Inflammatory macrophage treated with lipopolysaccharide for 4 hours (primary cell): ENCODE measurements at places on chromosomes 12 and 14.

DNA sequence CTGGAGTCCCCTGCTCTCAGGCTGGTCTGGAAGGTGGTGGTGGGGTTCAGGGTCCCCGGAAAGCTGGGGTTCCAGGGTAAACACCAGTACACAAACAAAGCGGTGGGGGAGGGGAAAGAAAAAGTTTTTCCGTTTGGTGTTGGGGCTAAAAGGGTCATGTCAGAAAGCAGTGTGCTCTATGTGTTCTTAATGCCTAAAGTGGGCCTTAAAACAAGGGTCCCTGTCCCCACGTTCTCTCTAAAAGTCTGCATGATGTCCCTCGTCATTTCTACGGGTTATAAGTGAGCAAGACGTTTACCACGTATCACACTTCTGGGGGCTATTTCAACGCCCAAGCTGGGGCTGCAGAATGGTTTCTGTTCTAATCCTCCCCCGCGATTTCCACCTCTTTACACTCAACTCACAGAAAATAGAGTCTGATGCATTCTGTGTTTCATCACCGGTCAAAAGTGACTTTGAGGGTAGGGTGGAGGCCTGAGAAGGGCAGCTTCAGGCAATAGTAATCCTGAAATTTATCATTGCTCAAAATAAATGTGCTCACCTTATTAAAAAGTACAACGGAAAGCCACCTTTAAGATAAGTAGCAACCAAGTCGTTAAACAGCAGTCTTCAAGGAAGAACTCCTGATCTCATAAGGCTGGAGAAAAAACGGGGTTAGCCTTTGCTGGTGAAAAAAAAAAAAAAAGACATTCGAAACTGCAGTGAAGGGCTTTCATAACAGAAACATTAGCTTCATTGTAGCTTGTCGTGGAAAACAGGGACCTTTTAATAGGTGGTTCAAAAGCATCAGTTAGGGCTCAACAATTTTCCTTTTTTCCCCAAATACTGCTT, 63.9 kb upstream of the PTGR2 start:
- peak; percentile 79 for DNase-seq

- DNase-seq = peak; percentile 74
Observed at GRCh38 chr14:61511558-61511948, 183.8 kb upstream of the HIF1A start.

- peak; percentile 11 for DNase-seq
Observed at GRCh38 chr14:61563880-61564617, 131.3 kb upstream of the HIF1A start.

DNA sequence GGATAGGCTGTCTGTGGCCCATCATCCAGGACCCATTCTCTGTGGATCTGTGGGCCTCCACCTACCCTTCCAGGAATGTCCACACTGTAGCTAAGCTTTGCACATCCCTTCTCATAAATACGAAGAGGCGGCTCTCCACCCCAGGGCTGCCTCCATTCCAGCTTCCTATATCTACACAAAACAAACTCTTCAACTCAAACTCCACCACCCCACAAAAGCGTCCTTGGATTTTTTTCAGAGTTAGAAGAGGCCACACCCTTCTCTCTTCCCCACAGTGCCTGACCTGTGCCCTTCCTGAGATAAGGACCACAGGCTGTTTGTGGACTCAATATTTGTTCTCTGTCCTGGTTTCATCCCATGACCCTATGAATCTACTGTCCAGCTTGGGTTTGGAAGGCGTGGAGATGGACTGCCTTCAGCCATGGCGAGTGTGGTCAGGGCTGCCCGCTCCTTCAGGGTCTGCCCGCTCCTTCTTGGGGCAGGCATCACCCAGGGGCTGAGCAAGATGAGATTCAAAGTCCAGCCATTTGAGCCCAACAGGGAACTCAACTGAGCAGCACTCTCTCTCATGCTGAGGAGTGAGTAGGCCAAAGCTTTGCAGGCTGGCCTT, 13.0 kb upstream of the SERPINA12 start:
- no peak for DNase-seq

DNA sequence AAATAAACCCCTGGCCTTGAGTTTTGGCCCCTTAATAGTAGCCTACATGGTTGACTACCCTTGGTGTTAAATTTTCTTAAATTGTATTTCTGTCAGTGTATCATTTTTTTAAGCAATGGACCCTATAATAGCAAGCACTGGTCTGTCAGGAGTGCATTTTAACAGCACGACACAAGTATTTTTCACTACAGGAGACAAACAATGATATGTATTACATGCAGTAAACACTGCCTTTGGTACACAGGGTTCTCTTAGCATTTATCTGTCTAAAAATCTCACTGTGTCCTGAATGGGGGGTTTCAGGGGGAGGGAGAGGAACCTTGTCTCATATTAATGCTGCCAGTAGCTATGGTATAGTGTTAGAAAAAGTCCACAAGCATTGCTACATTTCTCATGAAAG, 18.4 kb downstream of the LMO3 start:
- no peak for DNase-seq

- DNase-seq = peak; percentile 55
Observed at GRCh38 chr12:9864913-9865675, 4.1 kb downstream of the CLEC2B start.

GRCh38 chr12:33560653-33561208, 121.1 kb upstream of the SYT10 start:
- DNase-seq = no peak

- no peak for DNase-seq
Observed at GRCh38 chr12:132238884-132239283, 90.5 kb downstream of the GALNT9 start.

- no peak for DNase-seq
Observed at GRCh38 chr12:57160741-57161140, 13.3 kb upstream of the LRP1-AS start.

DNA sequence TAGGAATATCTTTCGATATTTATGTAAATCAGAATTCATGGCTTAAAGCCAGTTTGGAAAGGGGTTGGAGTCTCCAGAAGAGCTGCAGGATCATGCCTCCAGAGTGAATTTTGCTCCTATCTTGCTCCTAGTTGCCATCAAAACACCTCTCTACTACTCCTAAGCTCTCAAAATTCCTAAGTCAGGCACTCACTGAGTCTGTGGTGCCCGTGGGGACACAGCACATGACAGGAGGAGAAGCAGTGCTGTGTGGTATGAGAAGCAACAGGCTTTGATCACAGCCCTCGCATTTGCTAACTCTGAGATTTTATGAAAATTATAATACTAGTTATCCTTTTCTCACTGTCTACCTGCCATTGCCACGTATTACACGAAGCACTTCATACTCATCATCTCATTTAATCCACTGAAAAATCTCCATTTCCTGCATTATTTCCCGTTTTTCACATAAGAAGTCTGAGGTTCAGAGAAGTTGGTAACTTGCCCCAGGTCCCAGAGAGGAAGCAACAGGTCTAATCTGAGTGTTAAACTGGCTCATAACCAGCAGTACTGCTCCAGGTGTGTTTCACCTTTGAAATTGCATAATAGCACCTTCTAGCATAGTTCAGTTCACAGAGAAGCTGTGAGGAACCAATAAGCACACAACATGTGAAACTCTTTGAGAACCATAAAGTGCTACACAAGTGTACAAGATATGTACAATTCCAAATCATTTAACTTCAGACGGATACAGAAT, 33.1 kb upstream of the SLC35F4 start:
- no peak for DNase-seq

DNA sequence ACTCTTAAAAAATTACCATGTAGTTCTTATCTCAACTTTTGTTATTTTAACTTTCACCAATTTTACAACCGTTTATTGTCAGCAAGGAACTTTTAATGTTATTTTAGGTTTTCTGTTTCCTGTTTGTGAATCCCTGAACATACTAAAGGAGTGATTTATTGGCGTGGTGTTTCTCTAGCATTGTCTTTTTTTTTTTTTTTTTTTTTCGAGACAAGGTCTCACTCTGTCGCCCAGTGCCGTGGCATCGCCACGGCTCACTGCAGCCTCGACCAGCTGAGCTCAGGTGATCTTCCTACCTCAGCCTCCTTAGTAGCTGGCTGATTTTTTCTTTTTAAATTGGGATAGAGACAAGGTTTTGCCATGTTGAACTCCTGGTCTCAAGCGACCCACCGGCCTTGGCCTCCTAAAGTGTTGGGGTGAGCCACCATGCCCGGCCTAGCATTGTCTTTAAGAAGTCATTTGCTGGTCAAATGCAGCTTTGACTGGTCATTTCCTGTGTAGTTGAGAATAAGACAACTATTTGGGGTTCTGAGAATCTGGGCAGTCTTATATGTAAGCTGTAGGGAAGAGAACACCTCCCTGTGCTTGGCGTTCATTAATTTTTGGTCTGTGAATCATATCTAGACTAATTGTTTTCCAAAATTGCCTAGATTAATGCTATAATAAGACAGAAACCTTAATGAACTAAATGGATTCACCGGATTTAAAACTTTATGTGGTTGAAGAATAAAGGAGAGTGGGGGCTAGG, 2.1 kb downstream of the WASHC4 start:
- no peak for DNase-seq

DNA sequence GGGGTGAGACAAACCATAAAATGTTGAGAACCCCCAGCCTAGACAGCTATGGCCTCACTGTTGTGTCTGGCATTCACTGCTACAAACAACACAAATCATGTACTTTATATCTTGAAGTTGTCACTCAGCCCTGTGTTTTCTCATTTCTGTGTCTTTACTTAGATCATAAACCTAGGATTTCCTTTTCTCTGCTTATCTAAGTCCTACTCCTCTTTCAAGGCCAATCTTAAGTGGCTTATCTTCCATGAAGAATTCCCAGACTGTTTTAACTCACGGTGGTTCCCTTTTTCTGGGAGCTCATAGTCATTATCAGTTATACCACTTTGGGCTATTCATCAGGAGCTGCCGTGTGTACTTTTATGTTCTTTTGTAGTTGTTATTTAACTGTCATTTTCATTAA, 42.1 kb downstream of the FLRT2 start:
- no peak for DNase-seq

DNA sequence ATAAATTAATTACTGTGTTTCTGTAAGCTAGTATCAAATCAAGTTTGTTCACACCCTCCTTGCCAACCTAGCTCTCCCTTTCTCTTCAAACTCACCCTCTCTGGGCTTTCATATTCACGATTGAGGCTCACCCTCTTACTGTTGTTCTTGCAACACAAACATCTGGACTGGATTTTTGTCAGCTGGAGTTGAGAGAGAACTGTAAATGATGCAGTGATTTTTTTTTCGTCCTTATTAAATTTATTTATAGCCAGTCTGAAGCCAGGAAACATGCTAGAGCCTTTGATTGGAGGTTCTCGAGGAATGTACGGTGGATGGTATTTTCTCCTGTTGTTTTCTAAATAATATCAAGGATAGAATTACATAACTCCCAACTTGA, 485.1 kb downstream of the ZFP36L1 start:
- no peak for DNase-seq

- no peak for DNase-seq
Observed at GRCh38 chr12:98808243-98808875, 163.3 kb downstream of the APAF1 start.

DNA sequence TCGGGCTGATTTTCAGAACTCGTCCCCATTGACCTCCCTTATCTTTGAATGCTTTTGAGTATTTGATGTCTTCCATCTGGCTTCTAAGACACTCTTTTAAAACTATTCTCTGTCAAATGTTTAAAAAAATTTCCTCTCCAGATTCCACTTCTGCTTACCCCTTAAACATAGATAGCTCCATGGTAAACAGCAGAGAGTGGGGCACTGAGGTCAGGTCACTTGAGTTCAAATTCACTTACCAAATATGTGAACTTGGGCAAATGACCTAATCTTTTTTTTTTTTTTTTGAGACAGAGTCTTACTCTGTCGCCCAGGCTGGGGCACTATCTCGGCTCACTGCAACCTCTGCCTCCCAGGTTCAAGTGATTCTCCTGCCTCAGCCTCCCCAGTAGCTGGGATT, 126.8 kb upstream of the CPSF6 start:
- peak; percentile 27 for DNase-seq
